ENCODE measurements at places on chromosomes 5 and 9. TPM values are rescaled to one million over a fixed set of nuclear protein-coding genes. Genes with fewer than 3 reads are reported as not detected.
A peak's percentile ranks its signal among the peaks of the same experiment; 100 is the strongest.

DNA sequence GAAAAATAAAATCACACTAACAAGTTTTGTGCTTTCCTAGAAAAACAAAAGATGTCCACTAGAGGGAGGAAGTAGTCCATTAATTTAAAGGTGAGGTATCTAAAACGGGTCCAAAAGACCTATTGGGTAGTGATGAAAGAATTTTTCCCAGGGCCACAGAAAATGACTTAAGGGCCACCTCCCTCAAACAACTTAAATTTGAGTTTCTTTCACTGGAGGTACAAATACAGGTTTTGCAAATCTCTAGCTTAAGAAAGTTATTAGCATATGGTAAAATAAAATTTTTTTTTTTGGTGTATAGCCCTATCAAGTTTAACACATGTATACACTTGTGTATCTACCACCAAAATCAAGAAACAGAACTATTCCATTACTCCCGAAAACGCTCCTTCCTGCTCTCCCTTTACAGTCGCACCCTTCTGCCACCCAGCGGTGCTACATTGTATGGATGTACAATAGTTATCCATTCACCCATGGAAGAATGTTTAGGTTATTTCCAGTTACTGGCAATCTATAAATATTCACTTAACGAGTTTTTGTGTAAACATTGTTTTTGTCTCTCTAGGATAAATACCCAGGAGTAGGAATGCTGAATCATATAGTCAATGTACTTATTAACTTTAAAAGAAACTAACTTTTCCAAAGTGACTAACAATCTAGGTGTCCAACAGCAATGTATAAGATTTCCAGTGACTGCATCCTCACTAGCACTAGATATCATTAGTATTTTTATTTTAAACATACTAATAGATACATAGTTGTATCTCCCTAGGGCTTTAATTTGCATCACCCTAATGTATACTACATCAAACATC is 21.9 kb downstream of the DEPDC1B start:
- H3K36me3 ChIP-seq: no peaks in the 10 kb centered on the region
- H3K4me1 ChIP-seq: no peaks in the 10 kb centered on the region
- no peak overlapping the region for H3K27ac ChIP-seq
- no peaks in the 10 kb centered on the region for H3K27me3 ChIP-seq

DNA sequence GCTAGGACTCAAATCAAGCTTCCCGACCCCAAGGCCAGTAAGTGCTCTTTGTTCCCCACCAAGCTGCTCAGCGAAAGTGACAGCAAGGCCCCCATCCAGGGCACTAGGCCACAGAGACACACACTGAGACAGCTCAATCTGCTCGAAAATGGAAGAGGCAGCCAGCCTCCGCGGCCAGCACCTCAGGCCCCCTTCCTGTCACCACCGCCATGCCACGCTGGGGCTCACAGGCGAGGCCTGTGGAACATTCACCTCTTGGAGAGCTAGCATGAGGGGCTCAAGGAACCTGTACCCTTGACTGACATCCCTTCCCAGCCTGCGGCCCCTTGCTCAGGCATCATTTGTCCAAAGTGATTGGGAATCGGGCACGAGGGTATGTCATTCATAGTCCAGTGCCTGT is 71.4 kb downstream of the PAX5 start:
- no peaks in the 10 kb centered on the region for H3K36me3 ChIP-seq
- no peak overlapping the region for H3K27ac ChIP-seq
- no peaks in the 10 kb centered on the region for H3K4me1 ChIP-seq

GRCh38 chr5:174877987-174878386 is 153.6 kb downstream of the MSX2 start:
- no peak overlapping the region for H3K27ac ChIP-seq
- H3K36me3 ChIP-seq: no peaks in the 10 kb centered on the region
- H3K27me3 ChIP-seq: peaks cover 13% of the 10 kb centered on the region
- DNase-seq: no peak
- no peaks in the 10 kb centered on the region for H3K4me1 ChIP-seq

- H3K4me1 ChIP-seq: peaks cover 33% of the 10 kb centered on the region
- no peak overlapping the region for H3K4me3 ChIP-seq
- peaks cover 41% of the 10 kb centered on the region for H3K36me3 ChIP-seq
- DNase-seq: no peak
- no peak overlapping the region for H3K27ac ChIP-seq
- H3K27me3 ChIP-seq: no peaks in the 10 kb centered on the region
Measured at GRCh38 chr9:137682428-137683105, 63.8 kb downstream of the EHMT1 start.

- no peaks in the 10 kb centered on the region for H3K4me1 ChIP-seq
- no peaks in the 10 kb centered on the region for H3K27me3 ChIP-seq
- no peak overlapping the region for H3K27ac ChIP-seq
- no peak overlapping the region for H3K4me3 ChIP-seq
- H3K36me3 ChIP-seq: no peaks in the 10 kb centered on the region
- DNase-seq: no peak
Measured at GRCh38 chr9:1300941-1301340, 250.8 kb downstream of the DMRT2 start.

DNA sequence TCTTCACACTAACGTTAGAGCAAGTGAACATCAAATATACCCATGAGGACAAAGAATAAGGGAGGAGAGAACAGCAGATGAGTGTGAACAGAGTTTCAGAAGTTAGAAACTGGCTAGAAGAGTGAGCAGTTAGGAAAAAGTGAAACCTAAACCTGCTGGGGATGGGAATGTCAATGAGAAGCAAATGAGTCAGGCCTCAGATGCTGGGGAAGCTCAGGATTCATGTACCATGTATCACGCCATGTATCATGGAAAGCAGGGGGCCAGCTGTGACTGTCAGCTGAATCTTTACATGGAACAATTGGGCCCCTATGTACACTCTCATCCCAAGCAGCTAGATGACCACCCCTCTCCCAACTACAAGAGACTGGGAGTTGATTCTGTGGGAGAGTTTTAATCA is 16.2 kb downstream of the GDF9 start:
- H3K36me3 ChIP-seq: no peaks in the 10 kb centered on the region
- DNase-seq: no peak
- H3K4me3 ChIP-seq: no peak overlapping the region
- no peak overlapping the region for H3K27ac ChIP-seq
- H3K27me3 ChIP-seq: no peaks in the 10 kb centered on the region
- H3K4me1 ChIP-seq: no peaks in the 10 kb centered on the region

- DNase-seq: no peak
- no peak overlapping the region for H3K27ac ChIP-seq
- H3K36me3 ChIP-seq: no peaks in the 10 kb centered on the region
- no peaks in the 10 kb centered on the region for H3K27me3 ChIP-seq
Measured at GRCh38 chr5:179255527-179256327, 89.5 kb downstream of the ADAMTS2 start.

CENPP gene
- 7.6 TPM for total RNA-seq

DDX46 gene
- total RNA-seq: 25.5 TPM

GRCh38 chr5:53090229-53090628 is 19.3 kb downstream of the MOCS2 start:
- H3K27me3 ChIP-seq: no peaks in the 10 kb centered on the region
- H3K4me1 ChIP-seq: no peaks in the 10 kb centered on the region
- H3K27ac ChIP-seq: no peak overlapping the region
- no peak overlapping the region for H3K4me3 ChIP-seq

SNCAIP gene
- total RNA-seq: 3.3 TPM

DNA sequence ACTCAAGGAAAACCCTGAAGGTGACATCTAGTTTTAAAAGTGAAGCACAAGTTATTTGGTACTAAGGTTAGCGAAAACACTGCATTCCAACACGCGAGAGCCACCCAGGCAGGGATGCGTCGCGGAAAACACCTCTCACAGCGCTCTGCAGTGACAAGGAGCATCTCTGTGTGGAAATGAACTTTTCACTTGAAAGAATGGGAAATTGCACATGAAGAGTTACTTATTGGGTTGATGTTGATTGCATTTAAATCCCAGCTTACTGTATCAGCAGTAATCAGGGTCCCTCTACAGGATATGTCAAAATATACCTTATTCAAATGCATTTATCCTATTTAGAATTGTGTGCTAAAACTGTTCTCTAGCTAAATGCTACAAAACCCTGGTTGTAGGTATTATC is 144.4 kb downstream of the BNC2 start:
- H3K27ac ChIP-seq: no peak overlapping the region
- no peaks in the 10 kb centered on the region for H3K36me3 ChIP-seq
- peak overlapping the region; percentile 51 for H3K4me3 ChIP-seq
- no peaks in the 10 kb centered on the region for H3K27me3 ChIP-seq

C9 gene
- not detected for total RNA-seq

DNA sequence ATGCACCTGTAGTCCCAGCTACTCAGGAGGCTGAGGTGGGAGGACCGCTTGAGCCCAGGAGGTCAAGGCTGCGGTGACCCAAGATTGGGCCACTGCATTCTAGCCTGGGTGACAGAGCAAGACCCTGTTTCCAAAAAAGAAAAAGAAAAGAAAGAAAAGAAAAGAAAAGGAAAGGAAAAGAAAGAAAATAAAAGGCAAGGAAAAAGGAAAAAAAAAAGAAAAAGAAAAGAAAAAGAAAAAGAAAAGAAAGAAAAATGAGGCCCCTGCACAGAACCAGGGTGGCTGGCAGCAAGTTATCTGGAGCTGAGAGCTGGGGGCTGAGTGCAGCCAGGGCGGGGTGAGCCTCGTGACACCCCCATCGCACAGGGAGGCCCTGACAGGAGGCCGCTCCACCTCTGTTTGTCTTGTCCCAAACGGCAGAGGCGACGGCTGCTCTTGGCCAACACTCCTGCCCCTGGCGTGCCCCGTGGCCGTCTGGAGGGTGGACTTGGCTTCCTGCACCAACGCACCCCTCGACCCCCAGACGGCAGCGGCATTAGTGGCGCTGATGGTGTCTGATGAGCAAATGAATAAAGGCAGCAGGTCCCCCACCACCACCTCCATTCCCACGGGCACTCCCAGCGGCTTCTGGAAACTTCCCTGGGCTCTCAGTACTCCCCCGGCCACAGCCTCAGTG is 16.7 kb downstream of the EXD3 start:
- no peak for DNase-seq
- H3K36me3 ChIP-seq: no peaks in the 10 kb centered on the region
- peak overlapping the region; percentile 34 for H3K4me3 ChIP-seq
- no peak overlapping the region for H3K27ac ChIP-seq
- no peaks in the 10 kb centered on the region for H3K27me3 ChIP-seq

GRCh38 chr5:14463629-14464028 is 118.0 kb upstream of the OTULINL start:
- H3K36me3 ChIP-seq: peaks cover 88% of the 10 kb centered on the region
- H3K27ac ChIP-seq: no peak overlapping the region
- H3K4me3 ChIP-seq: no peak overlapping the region
- H3K4me1 ChIP-seq: peaks cover 8% of the 10 kb centered on the region
- H3K27me3 ChIP-seq: no peaks in the 10 kb centered on the region
- DNase-seq: no peak

BASP1 gene
- total RNA-seq: 5.2 TPM

DNA sequence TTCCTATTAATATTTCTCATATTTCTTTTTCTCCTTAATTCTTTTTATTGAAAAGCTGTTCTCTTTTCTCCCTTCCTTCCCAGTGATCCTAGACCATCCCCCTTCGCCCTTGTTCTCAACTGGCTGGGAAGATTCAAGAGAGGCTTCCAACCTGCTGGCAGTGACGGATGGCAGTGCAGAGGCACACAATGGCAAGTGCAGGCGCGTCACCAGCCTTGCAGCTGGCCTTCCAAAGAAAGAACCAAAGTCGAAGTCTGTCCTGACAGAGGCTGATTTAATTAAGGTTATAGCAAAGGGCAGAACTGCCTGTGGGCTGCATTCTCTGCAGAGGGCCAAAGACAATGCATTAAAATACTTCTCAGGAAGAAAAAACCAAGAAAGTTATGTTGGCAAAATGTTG is 7.4 kb downstream of the CEMIP2 start:
- no peak overlapping the region for H3K27ac ChIP-seq
- H3K27me3 ChIP-seq: no peaks in the 10 kb centered on the region
- H3K36me3 ChIP-seq: no peaks in the 10 kb centered on the region
- peaks cover 10% of the 10 kb centered on the region for H3K4me1 ChIP-seq
- H3K4me3 ChIP-seq: no peak overlapping the region
- DNase-seq: no peak

SLC34A3 gene
- total RNA-seq: 0.11 TPM

- H3K4me1 ChIP-seq: no peaks in the 10 kb centered on the region
- H3K4me3 ChIP-seq: no peak overlapping the region
- H3K27me3 ChIP-seq: no peaks in the 10 kb centered on the region
- no peaks in the 10 kb centered on the region for H3K36me3 ChIP-seq
- DNase-seq: no peak
- no peak overlapping the region for H3K27ac ChIP-seq
Measured at GRCh38 chr9:18568973-18569372, 95.0 kb downstream of the ADAMTSL1 start.

IFNA21 gene
- total RNA-seq: not detected

SLC1A3 gene
- total RNA-seq: 17.1 TPM

LCNL1 gene
- total RNA-seq: 0.19 TPM

FAM200C gene
- total RNA-seq: 1.9 TPM

- H3K36me3 ChIP-seq: no peaks in the 10 kb centered on the region
- H3K4me1 ChIP-seq: no peaks in the 10 kb centered on the region
- H3K27me3 ChIP-seq: no peaks in the 10 kb centered on the region
Measured at GRCh38 chr9:8555762-8556500, 756.4 kb upstream of the DMAC1 start.

GRCh38 chr5:133193794-133194193 is 142.0 kb downstream of the HSPA4 start:
- H3K4me3 ChIP-seq: no peak overlapping the region
- H3K36me3 ChIP-seq: no peaks in the 10 kb centered on the region
- DNase-seq: no peak
- no peak overlapping the region for H3K27ac ChIP-seq
- H3K27me3 ChIP-seq: no peaks in the 10 kb centered on the region

DNA sequence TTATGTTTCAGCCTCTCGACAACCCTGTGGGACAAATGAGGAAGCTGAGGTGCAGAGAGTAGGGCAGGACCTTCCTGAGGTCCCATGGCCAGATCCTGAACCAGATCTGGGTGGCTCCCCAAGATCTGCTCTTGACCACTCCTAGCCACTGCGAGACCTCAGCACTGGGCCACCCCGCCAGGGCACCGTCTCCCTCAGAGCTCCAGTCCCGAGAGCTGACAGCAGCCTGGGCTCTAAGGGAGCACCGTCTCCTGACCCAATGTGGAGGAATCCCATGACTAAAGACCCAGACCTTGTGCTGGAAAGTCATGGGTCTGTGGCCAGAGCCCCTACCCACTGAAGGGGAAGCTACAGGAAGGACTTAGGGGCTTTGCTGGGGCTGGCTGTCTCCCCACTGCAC is 4.5 kb upstream of the LMX1B start:
- no peaks in the 10 kb centered on the region for H3K36me3 ChIP-seq
- H3K4me3 ChIP-seq: no peak overlapping the region
- no peak for DNase-seq
- peaks cover 27% of the 10 kb centered on the region for H3K4me1 ChIP-seq

WDR38 gene
- total RNA-seq: not detected

DNA sequence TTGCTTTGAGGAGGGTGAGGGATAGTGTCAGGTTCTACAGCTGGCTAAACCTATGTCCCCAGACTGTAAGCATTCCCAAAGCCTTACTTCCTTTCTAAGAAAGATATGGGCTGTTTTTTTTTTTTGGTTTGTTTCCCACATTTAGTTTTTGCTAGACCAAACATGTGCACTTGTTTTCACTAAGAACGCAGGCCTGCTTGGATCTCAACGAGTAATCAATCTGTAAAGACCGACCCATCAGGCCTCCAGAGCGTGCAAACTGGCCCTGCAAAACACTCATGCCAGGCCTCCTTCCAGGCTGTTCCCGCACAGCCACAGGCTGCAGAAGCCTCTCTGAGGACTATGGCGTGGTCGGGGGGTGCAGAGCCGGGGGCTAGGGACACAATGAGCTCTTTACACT is 304.8 kb upstream of the PANK3 start:
- DNase-seq: no peak
- H3K27ac ChIP-seq: no peak overlapping the region
- H3K27me3 ChIP-seq: peaks cover 28% of the 10 kb centered on the region
- no peak overlapping the region for H3K4me3 ChIP-seq
- H3K4me1 ChIP-seq: no peaks in the 10 kb centered on the region

- H3K27me3 ChIP-seq: no peaks in the 10 kb centered on the region
- no peak for DNase-seq
- H3K4me1 ChIP-seq: peaks cover 10% of the 10 kb centered on the region
- no peak overlapping the region for H3K4me3 ChIP-seq
- no peak overlapping the region for H3K27ac ChIP-seq
- no peaks in the 10 kb centered on the region for H3K36me3 ChIP-seq
Measured at GRCh38 chr9:107024193-107024592, 161.2 kb downstream of the ZNF462 start.
